ENCODE measurements at places on chromosomes 7 and 10.

- no peak for DNase-seq
These were observed 204.4 kb upstream of the AOAH start for GRCh38 chr7:36928718-36929117.

GRCh38 chr10:71957546-71958275, 6.5 kb upstream of the CHST3 start:
- no peak for DNase-seq

- DNase-seq, result no peak
These were observed 44.0 kb upstream of the VDAC2 start for GRCh38 chr10:75166623-75166972.

GRCh38 chr7:138618506-138618905, 82.7 kb downstream of the SVOPL start:
- DNase-seq, result no peak

DNA sequence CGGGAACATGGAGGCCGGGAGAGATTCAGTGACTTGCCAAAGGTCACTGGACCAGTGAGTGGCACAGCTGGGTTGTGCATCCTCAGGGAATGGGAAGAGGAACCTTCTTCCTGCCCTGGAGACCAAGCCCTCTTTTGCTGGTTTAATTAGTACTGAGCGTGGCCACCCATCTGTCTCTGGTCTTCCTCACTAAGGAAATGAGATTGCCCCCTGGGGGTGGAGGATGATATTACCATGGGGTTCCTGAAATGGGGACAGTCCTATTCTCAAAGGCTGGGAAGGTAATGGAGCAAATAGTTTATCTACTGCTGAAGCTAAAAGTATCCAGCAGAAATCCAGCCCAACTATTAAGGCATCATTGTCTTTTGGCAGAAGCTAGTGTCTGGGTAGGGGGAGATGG, 98.6 kb upstream of the FGFR2 start:
- DNase-seq, result peak; percentile 3

DNA sequence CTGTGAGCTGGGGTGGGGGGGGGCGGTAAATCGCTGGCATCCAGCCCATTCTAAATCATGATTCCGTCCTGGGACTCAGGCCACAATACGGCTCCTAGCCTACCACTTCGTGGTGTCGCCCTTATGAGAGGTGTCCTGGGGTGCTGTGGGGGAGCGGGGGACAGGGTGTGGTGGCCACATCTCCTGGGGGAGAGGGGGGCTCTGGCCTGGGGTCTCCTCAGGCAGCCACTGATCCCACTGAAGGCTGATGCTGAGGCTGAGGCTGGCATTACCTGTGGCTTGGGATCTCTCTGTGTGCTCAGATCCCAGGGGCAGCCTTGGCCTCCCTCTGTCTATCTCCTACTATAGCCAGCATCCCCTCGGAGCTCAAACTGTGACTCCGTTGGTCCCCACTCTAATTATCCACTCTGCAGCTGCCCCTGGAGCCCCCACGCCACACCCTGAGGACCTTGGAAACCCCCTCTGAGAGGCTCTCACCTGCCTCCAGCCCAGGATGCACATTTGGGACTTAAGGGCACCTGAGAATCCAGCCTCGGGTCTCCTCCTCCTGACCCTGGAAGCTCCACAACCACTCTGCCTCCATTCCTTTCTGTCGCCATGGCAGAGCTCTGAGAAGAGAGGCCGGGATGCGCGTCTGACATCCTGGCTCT, 249.3 kb upstream of the TCERG1L start:
- no peak for DNase-seq

GRCh38 chr10:101646364-101646763, 48.6 kb downstream of the FBXW4 start:
- no peak for DNase-seq

DNA sequence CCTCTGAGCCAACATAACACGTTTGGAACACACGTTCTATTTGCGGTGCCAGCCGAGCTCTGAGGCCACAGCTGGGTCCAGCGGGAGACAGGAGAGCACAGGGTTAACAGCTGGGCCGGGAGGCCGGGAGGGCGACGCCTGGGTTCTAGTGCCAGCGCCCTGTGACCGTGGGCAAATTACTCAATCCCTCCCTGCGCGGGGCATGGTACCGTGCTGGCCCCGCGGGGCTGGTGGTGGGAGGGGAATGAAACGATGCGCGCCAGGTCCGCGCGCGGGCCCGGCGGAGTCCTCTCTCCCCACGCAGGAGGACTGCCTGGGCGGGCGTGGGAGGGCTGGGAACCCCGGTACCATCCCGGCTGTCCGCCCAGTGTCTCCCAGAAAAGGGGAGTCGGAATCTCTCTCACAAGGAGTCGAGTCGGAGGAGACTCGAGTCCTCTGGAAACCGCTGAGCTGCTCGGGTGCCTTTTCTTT, 30.4 kb downstream of the LEP start:
- DNase-seq, result no peak

DNA sequence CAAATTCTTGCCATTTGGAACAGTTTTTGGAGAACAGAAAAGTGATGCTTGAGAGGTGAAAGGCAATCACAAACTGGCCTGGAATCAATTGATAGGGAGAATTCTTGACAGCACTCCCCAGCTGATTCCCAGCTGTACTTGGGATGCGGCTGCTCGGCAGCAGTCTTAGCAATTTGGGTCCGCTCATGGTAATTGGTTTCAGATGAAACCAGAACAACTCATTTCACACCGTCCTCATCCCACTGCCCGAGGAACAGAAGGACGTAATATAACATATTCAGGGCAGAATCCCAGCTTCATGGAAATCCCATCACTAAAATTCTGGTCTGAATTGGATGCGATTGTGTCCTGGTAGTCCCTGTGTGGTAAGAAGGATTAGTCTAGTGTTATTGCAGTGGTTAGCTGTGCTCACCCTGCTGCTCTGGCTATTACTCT, 223.3 kb upstream of the FERD3L start:
- peak; percentile 51 for DNase-seq

DNA sequence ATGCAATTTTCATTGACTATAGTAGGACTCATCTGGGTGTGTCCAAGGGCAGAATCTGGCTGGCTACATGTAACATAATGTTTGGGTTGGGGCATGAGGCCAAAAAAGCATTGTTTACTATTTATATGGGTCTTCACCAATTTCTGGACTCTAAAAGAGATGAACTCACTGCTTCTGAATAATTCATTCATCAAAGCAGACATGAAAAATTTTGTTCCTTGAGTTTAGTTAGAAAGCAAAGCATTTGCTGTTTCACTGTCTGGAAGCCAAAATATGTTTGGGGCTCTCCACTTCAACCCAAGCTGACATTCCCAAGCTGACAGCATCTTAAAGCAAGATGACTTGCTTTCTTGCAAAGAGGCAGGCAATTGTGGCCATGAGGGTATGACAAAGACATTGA, 670.6 kb downstream of the SUGCT start:
- DNase-seq, result peak; percentile 38

DNA sequence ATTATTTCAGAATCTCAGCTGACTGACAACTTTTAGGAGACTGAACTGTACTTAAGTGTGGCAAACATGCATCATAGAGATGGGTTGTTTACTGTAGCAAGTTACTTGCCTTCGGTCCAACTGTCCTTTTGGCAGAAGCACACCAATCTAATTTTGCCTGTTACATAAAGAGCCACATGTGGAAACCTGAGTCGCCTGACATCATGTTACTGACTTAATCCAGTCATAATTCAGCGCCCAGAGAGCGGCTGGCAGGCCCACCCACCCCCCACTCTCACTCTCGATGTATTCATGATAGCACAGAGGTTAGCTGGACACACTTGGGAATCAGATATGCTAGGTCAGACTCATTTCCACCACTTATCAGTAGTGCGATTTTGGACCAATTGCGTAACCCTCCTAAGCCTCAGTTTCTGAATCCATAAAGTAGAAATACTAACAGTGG, 57.3 kb upstream of the CAPZA2 start:
- DNase-seq, result peak; percentile 75

DNA sequence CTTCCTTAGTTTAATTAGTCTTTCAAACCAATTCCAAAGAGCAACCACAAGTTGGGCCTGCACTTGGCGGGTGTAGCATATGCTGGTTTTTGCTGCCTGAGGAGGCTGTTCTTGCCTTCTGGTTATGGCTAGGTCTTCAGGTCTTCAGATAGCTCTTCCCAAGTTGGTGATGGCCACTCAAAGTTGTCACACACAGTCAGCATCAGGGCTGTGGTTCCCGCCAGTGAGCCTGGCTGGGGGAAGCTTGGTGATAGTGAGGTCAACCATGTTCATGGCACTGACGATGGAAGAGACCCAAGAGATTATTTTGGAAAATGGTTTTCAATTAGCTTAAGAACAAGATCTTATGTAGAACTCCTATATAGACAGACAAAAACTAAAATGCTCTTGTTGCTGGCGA, 18.8 kb upstream of the HTR5A start:
- DNase-seq, result no peak

DNA sequence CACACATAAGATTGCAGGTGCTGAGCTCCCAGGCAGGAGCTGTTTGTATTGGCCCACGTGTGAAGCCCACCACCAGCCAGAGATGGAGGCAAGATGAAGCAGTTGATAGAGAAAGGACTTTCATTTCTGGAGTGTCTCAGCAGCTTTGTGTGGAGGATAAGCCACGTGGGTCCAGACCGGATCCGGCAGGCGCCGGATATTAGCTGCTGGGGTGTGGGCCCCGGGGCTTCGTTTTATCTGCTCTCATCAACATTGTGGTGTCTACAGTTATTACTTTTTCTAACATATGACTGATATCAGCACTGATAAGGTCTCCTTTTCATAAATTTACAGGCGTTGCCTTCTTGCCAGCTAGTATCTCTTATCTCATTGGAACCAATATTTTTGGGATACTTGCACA, 25.5 kb downstream of the SLC18A2 start:
- no peak for DNase-seq

- no peak for DNase-seq
These were observed 152.5 kb upstream of the ZMIZ1 start for GRCh38 chr10:78916227-78916626.

DNA sequence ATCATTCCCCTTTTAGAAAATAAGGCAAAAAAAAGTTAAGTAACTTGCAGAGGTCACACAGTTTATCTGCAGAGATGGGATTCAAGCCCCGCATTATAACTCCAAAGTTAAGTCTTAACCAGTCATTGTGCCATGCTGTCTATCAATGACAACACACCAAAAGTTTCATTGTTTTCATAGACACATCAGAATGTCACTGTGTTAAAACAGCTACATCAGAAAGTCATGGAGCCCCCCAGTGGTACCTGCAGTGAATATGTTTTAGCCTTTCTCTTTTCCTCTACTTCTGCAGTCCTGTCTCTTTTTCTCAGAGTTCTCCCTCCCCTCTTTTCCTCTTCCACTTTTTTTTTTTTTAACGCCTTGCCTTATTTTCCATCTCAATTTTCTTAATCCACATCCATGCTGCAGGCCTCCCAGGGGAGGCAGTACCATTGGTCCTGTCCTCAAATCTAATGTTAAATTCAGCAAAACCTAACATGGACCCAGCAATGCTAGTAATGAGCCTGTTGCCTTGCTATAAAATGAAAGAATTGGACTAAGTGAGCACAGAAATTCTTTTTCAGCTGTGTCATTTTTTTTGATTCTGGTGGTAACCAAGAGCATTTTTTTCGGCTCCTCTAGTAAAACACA, 3.8 kb upstream of the NRCAM start:
- peak; percentile 50 for DNase-seq

GRCh38 chr7:73668886-73669230, 1.2 kb downstream of the VPS37D start:
- no peak for DNase-seq

GRCh38 chr10:71753091-71753959, 20.0 kb downstream of the VSIR start:
- DNase-seq, result no peak

DNA sequence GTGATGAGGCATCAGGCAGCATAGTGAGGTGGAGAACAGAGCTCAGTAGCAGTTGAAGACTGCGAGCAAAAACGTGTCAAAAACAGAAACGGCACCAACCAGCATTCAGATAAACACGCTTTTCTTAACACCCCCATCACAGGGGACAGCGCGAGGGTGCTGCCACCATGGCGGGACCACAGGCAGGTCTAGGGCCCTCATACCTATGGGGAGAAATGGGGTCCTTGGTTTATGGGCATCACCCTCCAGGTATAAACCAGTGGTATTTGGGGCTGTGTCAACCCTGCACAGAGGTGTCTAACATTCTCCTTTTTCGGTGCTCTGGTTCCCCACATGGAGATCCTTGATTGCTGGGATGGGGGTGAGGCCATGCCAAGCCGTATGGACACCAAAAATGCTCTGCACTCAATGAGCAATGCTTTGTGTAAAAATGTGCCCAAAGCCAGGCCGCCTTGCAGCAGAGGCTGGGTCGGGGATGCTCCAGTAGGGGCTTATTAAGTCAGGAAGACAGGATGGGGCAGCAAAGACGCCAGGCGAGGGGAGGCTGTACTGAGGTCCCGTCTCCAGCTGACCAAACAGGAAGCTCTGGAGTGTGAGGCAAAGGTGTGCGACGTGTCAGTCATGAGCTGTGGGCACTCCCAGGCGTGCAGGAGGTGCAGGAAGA, 191.5 kb downstream of the WDR37 start:
- no peak for DNase-seq

DNA sequence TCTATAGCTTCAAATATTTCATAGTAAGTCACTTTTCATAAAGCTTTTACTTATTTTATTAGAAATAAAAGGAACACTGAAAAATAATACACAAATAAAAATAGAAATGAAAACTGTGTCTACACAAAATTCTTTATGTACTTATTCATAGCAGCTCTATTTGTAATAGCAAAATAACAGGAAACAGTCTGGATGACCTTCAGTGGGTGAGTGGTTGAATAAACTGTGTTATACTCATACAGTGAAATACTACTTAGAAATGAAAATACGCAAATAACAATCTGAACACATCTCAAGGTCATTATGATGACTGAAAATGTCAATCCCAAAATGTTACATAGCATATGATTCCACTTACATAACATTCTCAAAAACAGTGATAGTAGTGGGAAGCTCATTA, 138.7 kb upstream of the PCLO start:
- peak; percentile 2 for DNase-seq

DNA sequence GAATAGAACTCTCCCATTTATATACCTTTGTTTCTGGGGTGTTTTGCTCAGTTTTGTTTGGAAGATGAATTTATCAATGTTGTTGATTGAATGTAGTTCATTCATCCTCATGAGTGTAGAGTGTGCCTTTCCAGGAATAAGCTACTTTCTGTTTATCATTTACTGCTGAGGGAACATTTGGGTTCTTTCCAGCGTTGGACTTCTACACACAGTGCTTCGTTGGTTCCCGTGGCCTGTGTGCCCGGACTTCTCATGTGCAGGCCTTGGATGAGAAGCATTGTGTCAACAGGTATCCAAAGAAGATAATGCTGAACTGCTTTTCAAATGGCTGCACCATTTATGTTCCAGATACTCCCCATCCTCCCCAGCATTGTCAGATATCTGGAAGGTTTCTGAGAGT, 107.6 kb upstream of the TNS3 start:
- DNase-seq, result no peak

DNA sequence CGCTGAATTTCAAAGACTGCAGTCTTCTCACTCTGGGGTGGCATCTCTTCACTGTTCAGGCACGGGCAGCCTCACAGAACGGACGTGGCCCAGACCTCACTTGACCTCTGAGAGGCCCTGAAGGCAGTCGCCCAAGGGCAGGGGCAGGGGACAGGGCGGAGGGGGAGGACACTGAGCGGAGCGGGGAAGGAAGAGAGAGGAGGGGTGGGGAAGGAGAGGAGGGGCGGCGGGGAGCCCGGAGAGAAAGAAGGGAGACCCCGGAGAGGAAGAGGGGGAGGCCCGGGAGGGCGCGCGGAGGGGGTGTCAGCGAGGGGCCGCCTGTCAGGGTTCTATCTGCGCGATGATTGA, 58.7 kb upstream of the COMTD1 start:
- DNase-seq, result no peak

All from fibroblast of mammary gland (primary cell).